ENCODE measurements at places on chromosomes 13 and 19.

GRCh38 chr13:46624353-46624752 lies 71.4 kb downstream of the LRCH1 start:
- DNase-seq: no peak

DNA sequence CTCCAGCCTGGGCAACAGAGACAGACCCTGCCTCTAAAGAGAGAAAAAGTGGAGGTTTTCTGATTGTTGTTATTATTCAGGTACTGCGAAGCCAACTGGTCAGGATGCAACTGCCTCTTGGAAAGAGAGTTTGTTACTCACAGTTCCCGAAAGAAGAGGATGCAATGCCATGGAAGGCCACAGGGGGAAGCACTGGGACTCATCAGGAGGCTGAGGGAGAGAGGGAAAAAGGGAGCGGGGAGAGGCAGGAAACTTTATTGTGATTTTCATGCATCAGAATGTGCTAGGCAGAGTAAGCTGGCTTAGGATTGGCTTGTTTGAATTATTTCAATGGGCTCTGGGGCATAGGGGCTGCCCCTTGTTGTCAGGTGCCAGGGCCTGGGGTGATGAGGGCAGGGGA lies 27.6 kb downstream of the MYO9B start:
- no peak for DNase-seq

DNA sequence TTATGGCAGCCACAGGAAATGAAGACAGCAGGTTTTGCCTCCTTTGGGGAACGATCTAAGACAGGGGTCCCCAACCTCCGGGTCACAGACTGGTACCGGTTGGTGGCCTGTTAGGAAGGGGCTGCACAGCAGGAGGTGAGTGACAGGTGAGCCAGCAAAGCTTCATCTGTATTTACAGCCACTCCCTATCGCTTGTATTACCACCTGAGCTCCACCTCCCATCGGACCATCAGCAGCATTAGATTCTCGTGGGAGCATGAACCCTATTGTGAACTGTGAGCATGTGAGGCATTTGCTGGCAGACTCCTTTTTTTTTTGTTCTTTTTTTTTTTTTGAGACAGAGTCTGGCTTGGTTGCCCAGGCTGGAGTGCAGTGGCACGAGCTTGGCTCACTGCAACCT lies 22.2 kb downstream of the F2RL3 start:
- no peak for DNase-seq

DNA sequence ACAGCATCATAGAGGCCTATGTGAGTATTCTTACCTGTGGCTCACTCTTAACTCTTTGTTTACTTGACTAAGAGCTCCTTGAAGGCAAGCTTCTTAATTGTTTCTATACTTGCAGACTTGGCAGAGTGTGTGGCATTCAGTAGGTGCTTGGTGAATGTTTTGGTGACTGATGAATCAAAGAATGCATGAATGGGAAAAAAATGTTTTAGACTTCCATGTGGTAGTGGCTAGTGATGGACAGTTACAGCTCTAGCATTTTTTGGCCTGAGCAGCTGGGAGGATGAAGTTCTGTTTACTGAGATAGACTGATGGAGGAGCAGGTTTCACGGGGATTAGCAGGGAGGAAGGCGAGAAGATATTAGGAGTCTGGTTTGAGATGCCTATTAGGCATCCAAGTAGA lies 13.6 kb downstream of the HAS1 start:
- DNase-seq: no peak

DNA sequence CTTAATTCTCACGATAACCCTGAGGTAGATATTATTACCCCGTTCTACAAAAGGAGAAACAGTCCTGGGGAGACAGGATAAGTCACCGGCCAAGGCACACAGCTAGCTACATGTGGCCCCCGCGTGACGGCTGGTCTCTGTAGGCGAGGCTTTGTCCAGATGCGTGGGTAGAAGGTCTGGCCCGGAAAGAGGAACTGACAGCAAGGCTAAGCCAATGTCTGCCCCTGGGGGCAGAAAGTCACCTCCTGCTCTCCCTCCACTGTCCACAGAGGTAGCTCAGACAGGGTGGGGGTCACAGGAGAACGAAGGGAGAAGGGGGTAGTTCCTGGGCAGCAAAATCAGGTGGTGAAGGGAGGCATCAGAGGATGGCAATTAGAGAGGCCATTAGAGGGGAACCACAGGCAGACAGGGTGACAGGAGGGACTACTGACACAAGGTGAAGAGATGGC lies 1.8 kb downstream of the APOC4 start:
- no peak for DNase-seq

- no peak for DNase-seq
Observed at GRCh38 chr13:86840250-86841191, 830.6 kb upstream of the SLITRK5 start.

DNA sequence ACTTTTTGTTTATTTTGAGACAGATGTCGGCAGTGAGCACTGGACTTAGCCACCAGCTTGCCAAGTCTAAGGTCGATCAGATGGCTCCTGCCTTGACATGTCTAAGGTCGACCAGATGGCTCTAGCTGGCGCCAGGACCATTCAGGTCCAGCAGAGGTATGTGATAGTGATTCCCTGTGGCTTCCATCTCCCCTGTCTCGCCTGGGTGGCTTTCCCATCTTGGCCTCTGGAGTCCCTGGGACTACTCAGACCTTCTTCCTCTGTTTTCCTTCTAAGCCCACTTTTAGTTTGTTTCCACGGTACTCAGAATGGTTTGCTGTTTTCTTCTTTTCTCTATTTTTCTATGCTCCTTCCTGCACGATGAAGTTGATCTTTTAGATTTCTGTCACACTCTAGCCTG lies 1435.7 kb downstream of the UQCRFS1 start:
- DNase-seq: no peak

GRCh38 chr13:47454986-47455385 lies 546.1 kb downstream of the SUCLA2 start:
- no peak for DNase-seq

DNA sequence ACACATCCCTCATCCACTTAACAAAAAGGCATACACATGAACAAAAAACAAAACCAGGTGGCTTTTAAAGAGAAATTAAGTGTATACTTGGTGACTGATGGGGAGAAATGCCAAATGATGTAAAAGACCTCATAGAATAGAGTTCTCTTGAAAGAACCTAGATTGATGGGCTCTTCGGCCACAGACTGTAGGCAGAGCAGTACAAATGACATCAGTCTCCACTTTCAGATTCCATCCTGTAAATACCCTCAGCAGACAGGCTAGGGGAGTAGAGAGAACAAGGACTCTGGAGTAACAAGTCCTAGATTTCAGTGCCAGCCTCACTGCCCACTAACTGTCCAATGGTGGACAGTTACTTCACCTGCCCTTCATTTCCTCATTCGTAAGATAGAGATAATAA lies 203.8 kb downstream of the MZT1 start:
- DNase-seq: no peak

DNA sequence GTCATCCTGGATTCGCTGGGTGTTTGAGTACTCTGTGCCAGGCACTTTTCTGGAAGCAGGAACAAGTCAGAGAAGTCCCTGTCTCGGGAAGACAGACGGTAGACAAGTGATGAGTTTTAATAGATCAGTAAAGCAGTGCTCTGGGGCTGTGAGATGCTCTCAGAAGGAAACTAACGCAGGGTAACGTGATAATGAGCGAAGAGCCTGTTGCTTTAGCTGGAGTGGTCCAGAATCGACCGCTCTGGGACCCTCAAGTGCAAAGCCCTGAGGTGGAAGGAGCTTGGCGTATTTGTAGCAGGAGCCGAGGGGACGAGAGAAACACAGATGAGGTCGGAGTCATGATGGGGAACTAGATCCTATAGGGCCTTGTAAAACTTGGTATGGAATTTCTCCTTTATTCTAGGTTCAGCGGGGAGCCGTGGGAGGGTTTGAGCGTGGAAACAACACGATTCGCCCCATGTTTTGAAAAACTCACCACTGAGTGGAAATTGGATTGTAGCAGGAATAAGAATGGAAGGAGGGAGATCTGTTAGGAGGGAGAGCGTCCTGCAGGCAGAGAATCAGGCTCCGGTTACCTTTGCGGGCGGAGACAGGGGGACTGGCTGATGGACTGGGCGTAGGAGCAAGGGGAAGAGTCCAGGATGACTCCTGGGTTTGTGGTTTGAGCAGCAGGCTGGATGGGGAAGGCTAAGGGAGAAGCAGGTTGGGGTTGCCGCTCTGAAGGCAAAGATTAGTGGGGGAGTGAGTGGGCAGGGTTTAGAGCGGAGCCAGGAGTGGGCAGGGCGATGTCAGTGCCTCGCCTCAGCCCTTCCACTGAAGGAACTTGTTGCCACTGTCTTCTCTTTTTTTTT lies 763 bp downstream of the POLD1 start:
- DNase-seq: peak; percentile 39

All from G401 (cell line).